Activated CD8-positive, alpha-beta memory T cell treated with anti-CD3 and anti-CD28 coated beads, Interleukin-2, amount 10 ng/mL, durations not matched to agents 7 days and 5 days (primary cell): ENCODE measurements at places on chromosomes 6 and 20. TPM values are rescaled to one million over a fixed set of nuclear protein-coding genes. Genes with fewer than 3 reads are reported as not detected.

- DNase-seq = peak; percentile 50
These were observed 43.6 kb upstream of the SLC32A1 start for GRCh38 chr20:38680500-38681306.

- no peak for DNase-seq
These were observed 437.2 kb downstream of the BCKDHB start for GRCh38 chr6:80543598-80544222.

DNA sequence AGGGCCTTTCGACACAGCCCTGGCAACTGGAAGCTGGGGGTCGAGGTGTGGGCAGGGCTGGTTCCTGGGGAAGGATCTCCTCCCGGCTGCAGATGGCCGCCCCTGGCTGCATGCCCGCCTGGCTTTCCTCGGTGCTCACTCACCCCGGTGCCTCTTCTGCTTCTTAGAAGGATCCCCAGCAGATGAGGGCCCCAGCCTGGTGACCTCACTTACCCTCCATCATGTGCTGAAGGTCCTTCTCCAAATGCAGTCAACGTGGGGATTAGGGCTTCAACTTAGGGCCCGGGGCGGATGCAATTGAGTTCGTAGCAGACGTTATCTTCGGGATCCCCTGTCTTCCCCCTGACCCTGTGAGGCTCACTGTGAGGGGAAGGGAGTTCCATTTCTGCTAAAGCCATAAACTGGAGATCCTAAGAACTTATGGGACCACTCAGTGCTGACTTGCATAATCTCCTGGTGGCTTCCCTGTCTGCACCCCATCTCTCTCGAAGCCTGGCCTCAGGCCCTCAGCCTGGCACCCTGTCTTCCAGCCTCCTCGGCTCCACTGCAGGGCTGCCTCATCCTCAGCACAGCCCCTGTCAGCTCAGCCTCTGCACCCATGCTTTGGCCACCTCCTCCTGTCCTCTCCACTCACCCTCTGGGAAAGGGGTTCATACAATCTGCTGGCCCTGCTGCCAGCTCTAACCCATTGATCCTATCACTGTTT lies 92.6 kb downstream of the THBS2 start:
- DNase-seq = peak; percentile 15

RAET1E gene
- total RNA-seq = not detected

- no peak for DNase-seq
These were observed 5.9 kb downstream of the TBX18 start for GRCh38 chr6:84758486-84758885.

DNA sequence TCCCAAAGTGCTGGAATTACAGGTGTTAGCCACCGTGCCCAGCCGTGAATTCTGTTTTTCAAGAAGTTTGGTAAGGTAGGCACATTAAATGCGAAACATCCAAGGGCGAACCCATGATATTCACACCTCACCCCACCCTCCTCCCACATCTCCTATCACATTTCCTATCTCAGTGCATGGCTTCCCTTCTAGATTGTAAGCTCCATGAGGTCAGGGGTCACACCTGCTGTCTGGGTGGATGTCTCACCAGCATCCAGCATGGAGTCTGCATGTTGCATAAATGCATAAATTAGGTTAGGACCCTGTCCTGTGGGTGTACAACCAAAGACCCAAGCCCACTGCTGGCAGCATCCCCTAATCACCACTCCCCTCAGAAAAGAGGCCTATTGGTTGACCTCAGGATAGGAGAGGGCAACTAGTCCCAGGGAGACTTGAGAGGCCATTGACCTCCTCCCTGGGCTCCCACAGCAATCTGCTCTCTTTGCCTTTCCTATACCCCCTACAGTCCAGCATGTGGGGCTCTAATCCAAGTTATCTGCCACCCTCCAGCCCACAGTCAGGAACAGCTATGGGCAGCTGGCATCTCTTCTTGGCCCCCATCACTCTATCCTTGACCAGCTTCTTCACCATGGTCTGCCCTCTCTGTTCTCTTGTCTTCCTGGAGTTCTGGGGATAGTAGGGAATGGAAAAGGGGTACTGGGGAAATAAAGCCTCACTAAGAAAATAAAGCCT lies 4.2 kb downstream of the PRRT1 start:
- no peak for DNase-seq

TMEM217 gene
- 2.7 TPM for total RNA-seq

- DNase-seq = no peak
These were observed 2.7 kb downstream of the CDC5L start for GRCh38 chr6:44390158-44390683.

DNA sequence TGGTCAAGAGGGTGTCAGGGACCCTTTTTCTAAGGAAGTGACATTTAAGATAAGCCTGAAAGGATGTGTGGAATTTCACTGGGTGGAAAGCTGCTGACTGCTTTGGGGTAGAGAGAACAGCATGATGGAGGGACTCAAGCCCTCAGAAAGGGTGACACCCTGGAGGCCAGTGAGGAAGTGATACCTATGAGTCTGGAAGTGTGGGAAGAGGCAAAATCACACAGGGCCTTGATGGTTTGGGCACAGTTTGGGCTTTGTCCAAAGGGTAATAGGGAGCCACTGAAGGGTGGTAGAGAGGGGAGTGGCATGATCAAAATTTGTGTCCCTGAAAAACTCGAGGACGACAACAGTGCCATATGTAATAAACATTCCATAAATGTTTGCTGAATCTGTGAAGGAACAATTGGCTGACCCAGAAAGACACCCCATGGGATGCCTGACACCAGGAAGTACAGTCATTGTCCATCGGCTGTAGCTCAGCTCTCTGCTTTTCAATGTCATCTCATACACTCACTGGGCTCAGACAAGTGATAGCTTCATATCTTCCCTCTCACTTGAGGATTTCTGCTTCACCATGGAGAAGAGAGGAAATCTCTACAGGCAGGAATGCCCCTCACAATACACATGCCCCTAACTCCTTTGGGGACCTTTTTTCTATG lies 21.3 kb downstream of the CASS4 start:
- DNase-seq = no peak

DEFB124 gene
- not detected for total RNA-seq

DNA sequence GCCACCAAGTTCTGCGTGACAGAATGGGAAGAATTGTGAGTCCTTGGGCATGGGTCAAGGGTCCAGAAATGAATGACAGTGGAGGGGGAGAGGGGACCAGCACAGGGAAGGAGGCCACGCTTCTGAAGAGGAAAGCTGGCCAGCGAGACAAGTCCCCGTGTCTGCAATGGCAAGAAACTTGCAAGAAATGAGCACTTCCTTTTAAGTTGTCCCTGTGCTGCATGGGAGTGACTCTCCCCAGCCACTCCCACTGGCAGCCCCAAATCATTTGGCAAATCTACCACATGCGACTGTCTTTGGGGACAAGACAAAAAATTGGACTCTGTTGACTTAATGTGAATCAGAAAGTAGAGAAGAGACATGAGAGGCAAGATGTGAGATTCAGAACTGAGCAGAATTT lies 242.2 kb upstream of the RREB1 start:
- no peak for DNase-seq

DNA sequence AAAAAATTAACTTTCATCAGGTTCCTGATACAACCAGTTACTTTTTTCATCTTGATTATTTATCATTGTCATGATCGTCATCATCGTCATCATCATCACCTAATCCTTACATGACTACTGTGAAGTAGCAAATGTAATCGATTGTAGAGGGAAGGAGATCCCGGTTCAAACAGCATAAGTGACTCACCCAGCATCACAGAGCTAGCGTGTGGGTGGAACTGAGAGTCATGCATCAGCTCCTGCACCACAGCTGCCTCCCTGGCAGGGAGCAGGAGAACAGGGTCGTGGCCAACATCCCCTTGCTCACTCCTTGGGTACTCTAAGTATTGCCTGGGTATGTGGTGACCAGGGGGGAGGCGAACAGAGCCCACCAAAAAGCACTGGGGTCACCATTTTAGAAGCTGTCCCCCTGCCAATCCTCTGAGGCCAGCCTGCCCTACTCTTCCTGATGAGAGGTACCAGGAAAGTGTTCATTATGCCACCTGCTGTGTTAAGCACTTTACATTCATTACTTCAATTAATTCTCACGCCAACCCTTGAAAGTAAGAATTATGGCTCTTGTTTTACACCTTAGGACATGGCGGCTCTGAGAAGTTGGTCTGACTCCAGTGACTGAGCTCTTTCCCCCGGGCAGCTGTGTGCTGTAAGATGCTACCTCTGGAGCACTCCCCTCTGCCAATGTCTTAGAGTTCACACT lies 425.2 kb downstream of the CD83 start:
- peak; percentile 63 for DNase-seq

GRCh38 chr20:62609279-62609720 lies 33.0 kb upstream of the SLCO4A1 start:
- no peak for DNase-seq

DLK2 gene
- total RNA-seq = not detected

DEFB132 gene
- not detected for total RNA-seq

DNA sequence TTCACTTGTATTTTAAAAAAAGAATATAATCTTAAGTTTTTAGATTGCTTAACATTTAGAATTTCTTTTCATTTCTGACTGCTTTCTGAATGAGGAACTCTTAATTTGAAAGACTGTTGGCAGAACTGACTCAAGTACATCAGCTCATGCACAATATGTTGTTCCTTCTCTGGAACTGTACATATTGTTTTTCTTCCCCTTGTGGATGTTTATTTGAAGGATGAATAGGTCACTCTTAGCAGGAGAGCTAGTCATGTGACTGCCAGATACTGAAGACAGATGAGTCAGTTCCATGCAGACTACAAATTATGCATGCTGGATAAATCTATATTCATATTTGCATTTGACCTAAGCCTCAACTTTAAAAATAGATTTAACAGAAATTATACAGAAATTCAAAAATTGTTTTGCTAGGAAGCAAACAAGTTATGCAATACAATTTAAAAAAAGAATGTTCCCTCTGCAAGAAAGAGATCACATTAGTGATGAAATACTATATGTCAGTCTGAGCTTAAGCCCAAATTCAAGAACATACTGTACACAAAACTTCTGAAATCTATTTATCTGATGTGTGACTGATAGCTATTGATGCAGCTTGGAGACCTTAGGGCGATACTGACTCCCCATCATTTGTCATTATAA lies 1274.9 kb upstream of the GJE1 start:
- no peak for DNase-seq

- DNase-seq = no peak
These were observed 40.1 kb upstream of the PMEPA1 start for GRCh38 chr20:57749869-57750268.

DNA sequence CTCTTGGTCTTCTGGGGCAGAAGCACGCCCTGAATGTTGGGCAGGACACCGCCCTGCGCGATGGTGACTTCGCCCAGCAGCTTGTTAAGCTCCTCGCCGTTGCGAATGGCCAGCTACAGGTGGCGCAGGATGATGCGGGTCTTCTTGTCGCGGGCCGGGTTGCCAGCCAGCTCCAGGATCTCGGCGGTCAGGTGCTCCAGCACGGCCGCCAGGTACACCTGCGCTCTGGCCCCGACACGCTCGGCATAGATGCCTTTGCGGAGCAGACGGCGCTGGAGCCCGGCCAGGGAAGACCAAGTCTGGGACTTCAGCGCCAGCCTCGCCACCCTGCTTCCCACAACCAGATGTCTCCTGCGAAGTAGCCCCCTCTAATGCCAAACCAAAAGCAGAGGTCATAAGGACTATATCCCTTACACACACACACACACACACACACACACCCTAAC lies 8.0 kb upstream of the SLC17A3 start:
- DNase-seq = peak; percentile 53

DNA sequence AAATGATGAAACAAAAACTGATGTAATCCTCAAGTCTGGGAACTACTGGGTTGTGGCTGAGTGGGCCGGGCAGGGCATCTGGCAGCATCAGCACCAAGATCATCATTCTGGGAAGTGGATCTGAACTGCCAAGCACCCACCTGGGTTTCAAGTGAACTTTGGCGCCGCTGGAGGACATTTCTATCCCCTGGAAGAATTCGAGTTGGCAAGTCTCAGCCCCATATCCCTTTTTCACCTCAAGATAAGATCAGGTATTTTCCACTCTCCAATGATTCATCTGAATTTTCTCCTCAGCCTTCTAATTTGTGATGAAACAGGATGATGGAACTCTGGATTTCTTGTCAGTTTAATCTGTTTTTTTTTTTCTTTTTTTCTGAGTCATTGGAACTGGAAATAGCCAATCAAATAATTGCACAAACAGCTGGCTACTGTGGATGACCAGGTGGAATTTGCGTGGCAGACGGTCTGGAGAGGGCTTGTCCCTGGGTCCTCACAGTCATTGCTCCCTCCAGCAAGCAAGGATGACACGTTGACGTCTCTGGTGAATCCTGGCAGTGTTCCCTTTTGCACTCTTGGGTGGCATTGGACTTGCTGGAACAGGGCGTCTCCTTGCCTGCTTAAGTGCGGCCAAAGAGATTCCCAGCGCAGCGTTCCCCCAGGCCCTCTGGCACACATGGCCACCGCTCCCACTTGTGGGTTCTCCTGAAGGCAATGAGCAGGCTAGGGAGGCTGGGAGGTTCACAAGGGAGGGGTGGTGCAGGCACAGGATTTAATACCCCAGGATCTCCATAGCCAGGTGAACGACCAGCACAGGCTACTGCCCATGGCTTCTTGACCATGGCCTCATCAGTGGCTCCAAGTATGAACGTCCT lies 80.4 kb downstream of the DHX35 start:
- no peak for DNase-seq

- no peak for DNase-seq
These were observed 7.3 kb upstream of the TRAM2 start for GRCh38 chr6:52584203-52584602.

GOPC gene
- total RNA-seq = 21.3 TPM

DNA sequence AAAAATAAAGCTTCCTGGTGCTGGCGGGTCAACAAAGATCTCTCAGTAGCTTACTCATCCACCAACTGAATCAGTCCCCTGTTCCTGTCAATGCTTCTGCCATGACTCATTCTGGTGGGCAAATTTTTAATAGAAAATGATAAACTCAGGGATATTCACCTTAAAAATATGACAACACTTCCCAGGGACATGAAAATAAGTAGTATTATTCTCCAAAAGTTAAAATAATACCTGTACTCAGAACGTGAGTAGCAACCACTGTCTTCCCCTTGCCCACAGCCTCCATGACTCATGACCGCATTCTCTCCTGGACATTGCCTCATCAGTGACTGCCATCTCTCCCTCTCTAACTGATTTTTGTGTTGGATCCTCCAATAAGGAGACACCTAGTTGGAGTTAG lies 552.3 kb downstream of the KIF16B start:
- DNase-seq = no peak

DNA sequence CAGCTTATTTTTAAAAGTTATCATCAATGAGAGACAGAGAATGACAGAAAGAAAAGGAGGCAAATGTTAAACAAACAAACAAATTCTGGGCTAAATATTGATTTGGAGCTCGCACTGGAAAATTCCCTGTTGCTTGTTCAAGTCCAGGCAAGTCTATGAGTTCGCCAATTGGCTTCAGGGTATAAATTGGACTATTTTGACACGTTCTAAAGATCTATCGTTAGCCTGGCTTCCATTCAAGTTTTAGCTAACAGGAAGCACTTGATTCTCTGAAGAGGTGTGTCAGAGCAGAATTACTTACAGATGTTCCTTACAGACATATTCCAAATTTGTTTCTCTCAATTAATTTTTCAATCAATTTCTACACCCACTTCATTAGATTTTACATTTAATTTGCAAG lies 15.8 kb upstream of the RFPL4B start:
- DNase-seq = no peak

DNA sequence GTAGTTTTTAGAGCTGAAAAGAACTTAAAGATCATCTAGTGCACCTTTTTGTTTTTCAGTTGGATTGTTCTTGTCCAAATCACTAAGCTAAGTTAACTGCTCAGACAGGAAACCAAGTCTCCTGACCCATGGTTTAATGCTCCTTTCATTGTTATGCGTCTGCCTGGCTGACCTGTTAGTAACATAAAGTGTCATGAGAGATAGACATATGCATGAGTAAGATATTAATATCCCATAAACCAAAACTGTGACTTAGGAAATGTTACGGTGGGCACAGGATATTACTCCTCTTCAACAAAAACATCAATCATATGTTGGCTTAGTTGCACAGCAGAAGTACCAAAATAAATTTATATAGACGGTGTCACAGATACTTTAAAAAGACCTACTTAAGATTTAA lies 84.0 kb downstream of the ESR1 start:
- no peak for DNase-seq
